ENCODE measurements at places on chromosomes 5 and 9.

DNA sequence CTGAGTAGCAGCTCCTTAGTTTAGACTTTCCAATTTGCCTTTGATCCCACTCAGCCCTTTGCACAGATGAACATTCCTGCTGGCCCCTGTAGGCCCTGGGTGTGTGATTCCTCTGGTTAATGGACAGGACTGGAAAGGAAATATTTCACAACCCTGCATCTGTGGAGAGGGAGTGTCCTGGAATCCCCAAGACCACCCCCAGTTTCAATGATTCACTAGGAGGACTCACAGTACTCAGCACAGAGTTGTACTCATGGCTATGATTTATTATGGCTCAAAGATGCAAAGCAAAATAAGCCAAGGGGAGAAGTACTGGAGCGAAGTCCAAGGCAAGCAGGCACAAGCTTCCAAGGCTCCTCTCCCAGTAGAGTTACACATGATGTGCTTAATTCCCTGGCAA is 42.4 kb upstream of the TJP2 start:
- DNase-seq, result no peak

DNA sequence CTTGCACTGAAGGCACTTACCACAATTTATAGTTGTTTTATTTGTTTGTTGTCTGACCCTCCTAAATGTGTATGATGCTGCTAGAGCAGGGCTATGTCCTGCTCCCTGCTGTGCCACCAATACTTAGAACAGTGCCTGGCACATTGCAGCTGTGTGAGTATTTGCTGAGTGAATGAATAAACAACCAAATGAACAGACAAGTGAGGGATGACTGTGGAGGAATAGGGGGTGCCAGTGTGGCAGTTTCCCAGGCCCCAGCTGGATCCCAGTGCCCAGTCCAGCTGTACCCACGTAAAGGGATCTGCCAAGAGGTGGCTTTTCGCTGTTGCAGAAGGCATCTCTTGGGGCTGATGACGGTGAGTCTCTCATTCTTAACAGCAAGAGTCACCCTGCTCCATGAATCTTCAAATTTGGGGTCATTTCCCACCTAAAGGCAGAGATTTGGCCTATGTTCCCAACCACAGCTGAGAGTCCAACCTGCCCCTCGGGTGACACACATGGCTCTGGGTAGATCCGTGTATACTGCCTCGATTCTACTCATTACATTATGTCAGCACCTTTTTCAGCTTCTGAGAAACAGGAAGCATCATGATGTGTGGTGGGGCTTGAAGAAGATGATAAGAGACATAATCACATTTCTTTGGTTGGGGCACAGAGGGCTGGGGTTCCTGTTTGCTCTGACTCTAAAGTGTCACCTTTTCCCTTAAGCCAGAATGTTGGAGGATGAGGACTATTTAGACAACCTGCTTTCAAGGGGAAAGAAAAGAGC is 14.3 kb downstream of the IL5 start:
- DNase-seq, result no peak

GRCh38 chr5:62650197-62650596 is 71.6 kb downstream of the LRRC70 start:
- DNase-seq, result no peak

DNA sequence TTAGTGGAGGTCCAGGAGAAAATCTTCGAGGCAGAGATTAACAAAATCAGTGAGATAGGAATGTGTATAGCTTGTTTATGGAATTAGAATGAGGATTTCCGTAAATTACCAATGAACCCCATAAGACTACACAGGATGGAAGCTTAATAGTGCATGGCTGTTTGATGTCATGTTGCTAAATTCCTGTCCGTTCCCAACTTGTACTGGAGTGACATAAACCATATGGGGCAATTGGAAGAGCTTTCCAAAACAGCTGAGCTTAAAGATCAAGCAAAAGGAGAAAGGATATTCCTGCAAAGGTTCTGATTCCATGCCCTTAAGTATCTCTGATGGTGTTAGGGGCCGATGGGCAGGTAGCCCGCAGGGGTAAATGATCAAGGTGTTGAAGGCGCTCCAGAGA is 17.4 kb downstream of the GLE1 start:
- no peak for DNase-seq

- DNase-seq, result no peak
These were observed 33.8 kb upstream of the PRXL2C start for GRCh38 chr9:96688745-96689464.

DNA sequence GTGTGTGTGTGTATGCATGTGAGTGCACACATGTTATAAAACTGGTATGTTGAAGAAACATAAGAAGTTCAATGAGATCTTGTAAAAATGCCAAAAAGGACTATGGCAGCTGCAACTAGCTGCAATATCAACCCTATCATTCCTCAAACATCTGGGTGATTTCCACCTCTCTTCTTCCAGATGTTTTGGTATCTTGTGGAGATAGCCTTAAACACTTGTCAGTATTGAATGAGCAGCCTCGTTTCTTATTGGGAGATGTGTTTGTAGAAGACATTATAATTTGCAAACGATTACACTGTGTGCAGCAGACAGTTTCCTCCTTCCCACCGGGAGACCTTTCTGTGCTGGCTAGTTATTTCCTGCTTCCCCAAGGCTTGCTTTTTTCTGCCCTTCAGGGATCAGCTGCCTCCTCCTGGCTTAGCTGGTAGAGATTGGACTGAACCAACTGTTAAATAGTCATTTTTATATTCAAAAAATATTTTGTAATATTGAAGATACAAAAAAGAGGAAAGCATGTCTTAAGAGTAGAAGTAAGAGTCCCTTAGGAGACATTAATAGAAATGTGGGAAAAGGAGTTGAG is 168.4 kb upstream of the MPDZ start:
- no peak for DNase-seq

DNA sequence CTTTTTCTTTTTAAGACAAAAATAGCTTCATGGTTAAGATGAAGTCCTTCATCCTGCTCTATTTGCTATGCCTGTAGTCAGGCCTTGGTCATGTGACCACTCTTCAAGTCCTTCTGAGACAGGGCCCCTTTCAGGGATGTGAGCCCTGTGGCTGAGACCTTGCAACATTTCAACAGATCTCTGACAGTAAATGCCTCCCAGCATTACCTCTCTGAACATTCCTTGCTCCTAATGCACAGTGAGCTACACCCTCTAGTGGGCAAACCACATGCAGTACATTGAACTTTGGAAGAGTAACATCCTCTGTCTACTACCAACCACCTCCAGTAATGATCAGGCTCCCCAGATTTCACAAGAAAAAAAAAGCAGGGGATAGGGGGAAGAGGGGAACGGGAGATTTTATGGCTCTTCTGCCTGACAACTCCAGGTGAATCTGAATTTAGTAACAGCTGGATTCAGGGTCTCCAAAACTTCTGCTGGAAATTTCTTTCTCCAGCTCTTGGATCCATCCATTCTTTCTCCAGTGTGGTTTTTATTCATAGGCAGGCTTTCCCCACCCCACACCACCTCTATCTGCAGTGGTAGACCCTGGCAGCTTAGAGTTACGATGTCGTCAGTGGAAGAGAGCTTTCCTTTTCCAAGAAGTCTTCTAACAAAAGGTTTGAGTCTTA is 8.9 kb upstream of the FBXO38 start:
- DNase-seq, result no peak

- no peak for DNase-seq
These were observed 32.4 kb downstream of the CTNNAL1 start for GRCh38 chr9:108980893-108981292.

- DNase-seq, result peak; percentile 27
These were observed 679 bp downstream of the B4GALT1 start for GRCh38 chr9:33166231-33167083.

Measured in effector memory CD8-positive, alpha-beta T cell (primary cell).